ENCODE measurements at places on chromosomes 11 and 22.

- DNase-seq = no peak
Measured at GRCh38 chr11:31355131-31355530, 14.4 kb downstream of the DCDC1 start.

GRCh38 chr11:70813651-70814050 lies 415.3 kb downstream of the CTTN start:
- no peak for DNase-seq

DNA sequence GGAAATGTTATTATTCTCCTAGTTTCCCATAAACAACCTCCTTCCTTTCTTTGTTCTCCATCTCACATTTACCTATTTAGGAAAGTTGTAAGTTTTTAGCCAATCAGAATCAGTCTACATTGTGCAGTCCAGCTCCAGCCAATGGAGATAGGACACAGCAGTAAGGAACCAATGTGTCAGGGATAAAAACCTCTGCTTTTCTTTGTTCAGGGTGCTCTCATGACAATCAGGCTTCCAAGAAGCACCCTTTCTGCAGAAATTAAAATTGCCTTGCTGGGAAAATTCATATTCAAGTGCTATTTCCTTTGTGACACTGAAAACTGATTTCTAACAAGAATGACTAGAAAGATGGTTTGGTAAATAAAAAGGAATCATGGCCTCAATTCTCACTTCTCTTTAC lies 14.6 kb downstream of the SCGB2A1 start:
- DNase-seq = no peak

DNA sequence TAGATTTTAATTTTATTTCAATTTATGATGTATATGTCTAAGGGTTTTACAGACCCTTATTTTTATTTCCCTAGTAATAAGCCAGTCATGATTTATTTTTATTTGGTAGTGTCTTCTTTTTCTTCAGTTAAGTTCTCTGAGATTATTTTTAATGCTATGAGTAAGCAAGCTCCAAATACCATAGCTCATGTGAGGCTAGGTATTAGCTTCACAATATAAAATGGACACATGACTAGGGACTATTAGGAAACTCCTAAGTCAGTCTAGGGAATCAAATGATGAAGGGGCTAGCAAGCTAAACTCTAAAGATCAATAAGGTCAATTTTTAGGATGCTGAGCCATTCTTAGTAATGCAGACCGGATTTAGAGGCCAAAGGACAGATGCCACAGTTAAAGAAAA lies 45.9 kb downstream of the CKAP5 start:
- DNase-seq = no peak

DNA sequence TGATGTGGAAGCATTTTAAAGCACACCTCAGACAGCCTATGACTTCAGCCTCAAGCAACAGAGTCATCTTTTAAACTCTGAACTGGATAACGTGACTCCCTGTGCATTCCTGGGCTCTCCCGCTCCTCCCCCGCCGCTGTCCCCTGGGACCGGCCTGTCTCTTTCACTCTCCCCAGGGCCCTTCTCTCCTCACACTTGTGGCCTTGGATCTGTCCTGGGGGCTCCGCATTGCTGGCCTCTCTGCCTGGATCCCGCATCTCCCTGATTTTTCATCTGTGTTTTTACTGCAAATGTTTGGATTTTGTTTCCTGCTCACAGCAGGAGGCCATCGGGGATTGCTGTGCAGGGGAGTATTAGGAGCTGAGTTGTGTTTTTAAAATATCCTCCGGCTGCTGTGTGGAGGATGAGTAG lies 15.4 kb downstream of the C11orf24 start:
- DNase-seq = peak; percentile 15

GRCh38 chr11:92269021-92269420 lies 44.4 kb downstream of the FAT3 start:
- DNase-seq = no peak

DNA sequence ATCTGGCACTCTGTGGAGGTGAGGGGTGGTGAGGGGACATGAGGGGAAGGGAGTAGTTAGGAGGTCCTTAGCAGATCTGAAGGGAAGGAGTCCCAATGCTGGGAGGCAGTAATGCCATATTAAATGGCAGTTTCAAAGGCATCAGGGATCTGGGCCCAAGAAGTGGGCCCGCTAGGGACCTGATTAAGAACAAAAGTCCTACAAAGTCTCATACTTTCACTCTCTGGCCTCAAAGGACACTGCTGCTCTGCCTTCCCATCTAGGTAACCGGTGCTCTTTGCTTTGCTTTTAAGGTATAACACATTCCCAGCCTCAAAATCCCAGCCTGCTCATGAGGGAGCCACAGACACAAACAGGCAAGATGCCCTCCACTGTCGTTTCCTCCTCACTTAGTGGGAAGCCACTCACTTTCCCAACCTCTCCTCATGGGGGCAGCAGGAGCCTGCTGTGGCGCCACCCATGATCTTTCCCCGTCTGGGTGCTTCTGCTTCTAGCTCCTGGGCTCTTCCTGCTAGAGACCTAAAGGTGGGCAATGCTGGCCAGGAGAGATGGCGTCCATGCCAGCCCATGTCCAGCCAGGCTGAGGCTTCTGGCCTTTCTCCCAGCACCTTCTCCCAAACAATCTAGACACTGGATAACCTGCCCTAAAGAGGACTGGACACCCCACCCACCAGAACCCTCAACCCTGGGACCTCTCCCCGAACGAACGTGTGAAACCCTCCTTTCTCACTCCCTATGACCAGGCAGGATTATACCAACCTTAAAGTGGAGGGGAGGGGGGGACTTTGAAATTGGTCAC lies 68.3 kb downstream of the PLEKHA7 start:
- DNase-seq = no peak
